Effector CD8-positive, alpha-beta T cell (primary cell): ENCODE measurements at places on chromosomes 13 and 19.

DNA sequence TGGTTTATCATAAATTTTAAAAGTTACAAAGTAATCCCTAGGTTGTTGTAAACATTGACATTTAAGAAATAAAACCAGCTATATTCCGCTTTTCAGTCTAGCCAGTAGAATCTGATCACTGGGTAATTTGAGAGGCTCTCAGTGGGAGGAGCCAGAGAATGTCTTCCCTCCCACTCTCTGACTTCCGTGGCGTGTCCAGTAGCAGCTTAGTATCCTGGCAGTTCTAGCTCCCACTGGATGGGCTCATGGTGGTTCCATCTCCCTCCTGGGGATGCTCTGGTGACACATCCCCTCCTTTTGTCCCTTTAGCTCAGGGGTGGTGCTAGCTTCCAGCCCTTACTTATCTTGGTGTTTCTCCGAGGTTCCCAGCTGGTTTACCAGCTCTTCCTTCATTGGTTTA, 34.5 kb downstream of the MTUS2 start:
- DNase-seq: no peak

GRCh38 chr13:28751175-28751960, 32.6 kb upstream of the SLC46A3 start:
- DNase-seq: no peak

DNA sequence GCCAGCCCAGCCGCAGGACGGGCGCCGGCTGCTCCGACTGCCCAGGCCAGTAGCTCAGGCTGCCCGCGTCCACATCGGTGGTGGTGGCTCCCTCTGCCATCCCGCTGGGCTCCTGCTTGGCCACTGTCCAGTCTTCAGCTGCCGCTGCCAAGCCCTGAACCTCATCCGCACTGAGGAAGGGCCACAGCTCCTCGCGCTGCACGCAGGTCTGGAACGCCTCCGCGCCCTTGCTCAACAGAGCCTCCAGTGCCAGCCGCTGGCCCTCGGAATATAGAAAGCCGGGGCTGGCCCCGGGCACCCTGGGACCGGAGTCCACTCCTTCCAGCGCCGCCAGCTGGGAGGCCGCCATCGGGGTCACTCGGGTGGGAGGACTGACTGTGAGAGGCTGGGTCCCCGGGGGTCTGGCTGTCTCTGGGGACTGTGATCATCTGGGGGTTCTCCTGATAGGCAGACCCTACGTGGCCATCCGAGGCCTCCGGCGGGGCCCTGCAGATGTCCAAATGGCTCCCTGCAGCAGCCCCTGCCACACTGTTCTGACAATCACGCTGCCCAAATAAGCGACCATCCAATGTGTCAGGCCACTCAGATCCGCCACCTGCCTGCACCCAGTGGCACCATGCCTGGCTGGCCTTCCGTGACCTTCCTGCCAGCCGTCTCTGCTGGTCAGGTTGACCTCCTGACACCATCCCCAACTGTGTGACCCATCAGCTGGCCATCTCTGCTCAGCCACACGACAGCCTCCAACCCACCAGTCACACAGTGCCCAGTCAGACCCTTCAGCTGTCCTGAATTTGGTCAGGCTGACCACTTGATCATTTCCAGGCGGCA, 1.6 kb downstream of the FAM83E start:
- no peak for DNase-seq

GRCh38 chr13:51758691-51759090, 45.3 kb downstream of the DHRS12 start:
- no peak for DNase-seq

GRCh38 chr19:16042533-16043085, 33.7 kb upstream of the TPM4 start:
- no peak for DNase-seq

DNA sequence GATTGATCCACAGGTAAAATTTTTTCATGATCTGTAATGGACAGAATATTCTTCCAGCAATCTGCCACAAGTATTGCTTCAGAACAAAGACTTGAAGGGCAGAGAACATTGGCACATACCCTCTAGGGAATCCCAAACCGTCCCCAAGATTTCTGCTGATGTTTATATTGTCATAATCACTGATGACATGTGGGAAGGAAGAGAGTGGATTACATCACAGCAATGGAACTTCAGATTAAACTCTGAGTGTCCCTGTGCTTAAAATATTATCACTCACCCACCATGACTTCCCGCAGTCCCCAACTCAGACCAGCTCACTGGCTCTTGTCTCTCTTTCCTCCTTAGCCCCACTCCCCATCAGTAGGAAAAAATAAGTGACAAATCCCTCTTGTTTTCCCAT, 8.5 kb upstream of the TPT1 start:
- no peak for DNase-seq

DNA sequence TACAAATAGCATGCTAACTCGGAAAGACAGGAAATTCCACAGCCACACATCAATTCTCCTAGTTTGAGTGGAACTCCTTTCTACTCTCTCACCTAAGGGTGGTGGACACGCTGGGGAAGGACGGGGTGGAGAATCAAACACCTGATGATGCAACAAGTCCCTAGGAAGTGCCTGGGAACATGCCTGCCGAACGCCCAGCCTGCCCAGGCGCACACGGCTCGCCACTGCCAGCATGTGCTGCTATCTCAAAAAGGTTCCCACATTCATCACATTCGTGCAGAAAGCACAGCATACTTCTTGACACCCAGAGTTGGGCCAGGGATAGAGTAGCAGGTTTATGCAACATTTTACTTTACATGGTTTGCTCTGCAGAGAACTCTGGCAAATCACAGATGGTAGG, 164.6 kb downstream of the ABCC4 start:
- DNase-seq: no peak

- DNase-seq: no peak
Observed at GRCh38 chr13:31242916-31243315, 43.1 kb downstream of the B3GLCT start.

DNA sequence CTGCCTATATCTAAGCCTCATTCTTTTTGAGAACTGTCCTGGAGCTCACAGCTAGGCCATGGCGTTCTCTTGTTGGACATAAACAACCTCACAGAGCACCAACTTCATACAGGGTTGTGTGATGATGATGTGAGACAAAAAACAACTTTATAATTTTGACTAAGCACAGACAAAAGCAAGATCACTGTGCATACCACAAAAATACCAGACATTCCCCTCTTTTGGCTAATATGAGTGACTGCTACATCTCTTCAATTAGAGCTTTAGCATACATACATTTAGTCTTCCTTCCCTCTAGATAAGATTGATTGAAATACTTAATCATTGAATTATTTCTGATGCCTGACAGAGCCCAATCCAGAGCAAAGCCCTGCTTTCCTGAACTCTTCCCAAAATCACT, 8.3 kb downstream of the MAB21L1 start:
- no peak for DNase-seq

DNA sequence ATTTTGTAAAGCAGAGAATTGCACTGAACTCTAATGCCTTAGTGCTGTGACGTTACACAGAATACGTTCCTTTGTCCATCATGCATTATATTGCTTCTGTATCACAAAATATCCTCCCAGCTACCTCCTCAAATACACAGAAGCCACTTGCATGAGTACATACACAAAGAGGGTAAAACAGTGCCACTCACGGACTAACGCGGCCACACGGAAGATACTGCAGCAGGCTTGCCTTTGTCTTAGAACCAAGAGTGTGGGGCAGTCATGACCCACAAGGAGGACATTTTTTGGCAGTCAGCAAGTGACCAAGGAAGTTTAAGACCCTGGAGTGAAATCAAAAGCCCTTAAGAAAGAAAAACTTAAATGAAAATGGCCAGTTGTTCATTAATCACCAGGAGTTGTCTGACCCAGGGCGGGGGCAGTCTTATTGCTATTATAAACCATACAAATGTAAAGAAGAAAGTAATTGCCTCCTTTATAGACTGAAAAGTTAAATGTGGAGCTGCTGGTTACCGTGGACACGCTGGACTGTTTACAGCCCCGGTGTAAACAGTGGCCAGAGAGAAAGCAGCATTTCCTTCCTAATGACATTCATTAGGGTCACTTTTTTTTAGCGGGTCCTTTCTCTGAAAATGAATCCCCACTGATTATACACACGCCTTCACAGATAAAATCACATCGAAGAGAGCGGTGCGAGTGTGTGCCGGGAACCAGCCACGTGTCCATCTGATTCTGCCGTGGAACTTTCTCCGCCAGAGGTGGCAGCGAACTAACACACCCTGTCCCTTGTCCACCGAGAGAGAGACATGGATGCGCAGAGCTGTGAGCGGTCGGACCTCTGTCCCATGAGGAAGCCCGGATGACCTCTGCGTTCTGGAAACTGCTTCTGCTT, 66.8 kb downstream of the SOX1 start:
- no peak for DNase-seq

GRCh38 chr13:25248071-25248470, 39.2 kb downstream of the MTMR6 start:
- no peak for DNase-seq

- DNase-seq: no peak
Observed at GRCh38 chr13:40433577-40433976, 232.9 kb downstream of the FOXO1 start.

DNA sequence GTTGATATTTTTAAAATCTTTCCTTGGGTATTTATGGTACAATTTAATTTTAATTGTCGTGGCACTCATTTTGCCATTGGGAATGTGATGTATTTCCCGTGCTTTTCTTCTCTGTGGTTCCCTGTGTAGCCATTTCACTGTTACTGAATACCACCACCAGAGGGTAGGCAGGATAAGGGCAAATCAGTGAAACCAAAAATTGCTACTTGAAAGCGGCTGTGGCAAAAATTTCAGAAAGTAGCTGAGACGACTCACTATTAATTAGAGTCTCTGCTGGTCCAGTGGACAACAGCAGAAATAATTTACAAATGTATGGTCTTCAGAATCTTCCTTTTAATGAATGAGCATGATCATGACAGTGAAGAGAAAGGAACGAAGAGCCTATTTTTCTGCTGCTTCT, 34.4 kb upstream of the MIR17HG start:
- DNase-seq: no peak

DNA sequence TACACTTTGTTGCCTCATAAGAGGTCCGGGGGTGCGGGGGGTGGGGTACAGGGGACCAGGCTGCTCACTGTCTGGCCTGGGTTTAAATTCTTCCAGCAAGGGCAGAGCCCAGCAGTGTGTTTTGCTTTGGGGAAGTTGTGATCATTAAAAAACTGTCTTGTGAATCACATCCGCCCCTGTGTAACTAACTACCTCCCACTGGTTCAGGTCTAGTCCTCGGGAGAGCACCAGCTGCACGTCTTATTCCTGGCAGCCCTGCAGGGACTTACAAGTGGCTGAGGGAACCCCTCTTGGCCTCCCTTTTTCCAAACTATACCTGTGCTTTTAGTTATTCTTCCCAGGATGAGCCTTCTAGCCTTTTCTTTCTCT, 127.5 kb downstream of the SIPA1L3 start:
- no peak for DNase-seq

- DNase-seq: peak; percentile 69
Observed at GRCh38 chr19:41548954-41549688, 26.8 kb upstream of the CEACAM21 start.

GRCh38 chr13:95713651-95714050, 36.7 kb downstream of the DNAJC3 start:
- no peak for DNase-seq

GRCh38 chr19:35236638-35237400, 8.3 kb upstream of the FAM187B start:
- no peak for DNase-seq

DNA sequence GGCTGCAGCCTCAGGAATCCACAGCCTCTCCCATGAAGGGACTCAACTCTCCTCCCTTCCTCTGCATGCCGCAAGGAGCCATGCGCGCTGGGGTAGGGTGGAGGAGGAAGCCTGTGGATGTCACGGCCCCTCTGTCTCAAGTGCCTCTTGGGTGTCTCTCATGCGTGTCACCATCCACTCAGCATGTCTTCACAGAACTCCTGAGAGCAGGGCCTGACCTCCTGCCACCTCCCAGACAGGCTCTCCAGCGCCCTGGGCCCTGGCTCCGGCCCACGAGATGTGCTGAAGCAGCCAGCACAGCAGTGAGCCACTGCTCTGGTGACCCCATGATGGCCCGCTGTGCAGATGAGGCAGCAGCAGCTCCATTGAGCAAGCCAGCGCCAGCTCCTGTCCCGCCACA, 25.9 kb upstream of the SPACA7 start:
- DNase-seq: no peak

- no peak for DNase-seq
Observed at GRCh38 chr13:76349700-76350099, 536.5 kb downstream of the KCTD12 start.

DNA sequence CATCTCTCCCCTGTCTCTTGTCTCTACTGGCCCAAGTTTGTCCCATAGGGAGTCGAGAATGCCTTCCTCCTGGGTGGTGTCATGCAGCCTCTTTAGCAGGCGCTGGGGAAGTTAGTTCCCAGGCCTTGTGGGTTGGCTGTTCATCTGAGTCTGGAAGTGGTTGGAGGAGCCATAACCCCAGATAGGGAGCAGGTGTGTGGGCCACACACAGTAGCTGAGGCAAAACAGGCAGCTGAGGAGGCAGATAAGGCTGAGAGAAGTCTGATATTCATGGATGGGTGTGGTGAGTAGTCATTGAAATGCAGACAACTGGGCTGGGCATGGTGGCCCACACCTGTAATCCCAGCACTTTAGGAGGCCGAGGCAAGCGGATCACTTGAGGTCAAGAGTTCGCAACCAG, 40.9 kb upstream of the KPNA3 start:
- no peak for DNase-seq

DNA sequence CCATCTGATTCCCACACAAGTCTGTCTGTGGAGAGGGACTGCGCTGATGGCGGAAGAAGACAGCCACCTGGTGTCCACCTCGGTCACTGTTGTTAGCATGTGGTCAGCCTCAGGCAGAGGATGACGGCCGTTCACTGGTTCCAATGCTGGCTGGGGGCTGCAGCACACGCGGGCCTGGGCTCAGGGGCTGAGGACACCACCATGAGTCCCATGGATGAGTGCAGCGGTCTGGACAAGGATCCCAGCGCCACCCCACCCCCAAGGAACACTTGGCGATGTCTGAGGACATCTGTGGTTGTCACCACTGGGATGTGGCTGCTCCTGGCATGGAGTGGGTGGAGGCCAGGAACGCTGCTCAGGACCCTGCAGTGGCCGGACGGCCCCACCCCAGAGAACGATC, 10.9 kb downstream of the DPP9 start:
- no peak for DNase-seq

DNA sequence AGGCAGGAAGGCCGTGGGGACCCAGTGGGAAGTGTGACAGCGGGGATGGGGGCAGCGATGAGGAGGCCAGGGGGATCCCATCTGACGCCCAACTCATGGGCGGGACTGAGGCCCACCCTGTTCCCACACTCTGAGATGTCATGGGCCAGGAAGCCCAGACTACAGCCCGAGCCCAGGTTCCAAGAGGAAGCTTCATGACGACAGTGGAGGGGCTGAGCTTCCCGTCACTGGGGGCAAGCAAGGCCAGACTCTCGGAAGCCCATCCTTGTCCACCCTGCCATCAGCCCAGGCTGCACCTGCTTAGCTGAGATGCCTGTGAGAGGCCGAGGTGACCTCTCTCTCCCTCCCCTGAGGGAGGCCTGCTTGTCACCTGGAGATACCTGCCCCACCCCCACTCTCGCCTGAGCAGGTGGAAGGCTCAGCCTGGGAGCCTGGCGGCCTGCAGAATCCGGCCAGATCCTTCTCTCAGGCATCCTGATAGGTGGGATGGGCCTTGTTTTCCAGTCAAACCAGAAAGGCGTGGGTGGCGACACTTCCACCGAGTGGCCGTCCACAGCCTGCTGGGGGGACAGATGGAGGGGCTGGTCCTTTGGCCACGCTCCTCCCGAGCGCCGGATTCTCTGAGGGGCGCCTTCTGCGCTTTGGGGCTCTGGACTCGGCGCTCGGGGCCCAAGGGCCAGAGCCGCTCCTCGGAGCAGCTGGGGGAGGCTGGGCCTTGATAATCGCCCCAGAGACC, 4.8 kb downstream of the ZBTB7A start:
- DNase-seq: no peak

- no peak for DNase-seq
Observed at GRCh38 chr13:103354171-103354570, 288.0 kb upstream of the SLC10A2 start.

- no peak for DNase-seq
Observed at GRCh38 chr13:90201202-90201601, 1146.3 kb upstream of the MIR17HG start.
